ENCODE measurements at places on chromosomes 16 and 17. TPM values are rescaled to one million over a fixed set of nuclear protein-coding genes. Genes with fewer than 3 reads are reported as not detected.

The CAVIN1 gene
- total RNA-seq: 67.0 TPM

The CHD9NB gene
- total RNA-seq: 2.2 TPM

The RAMP2 gene
- 4.5 TPM for total RNA-seq

The BAIAP3 gene
- 2.0 TPM for total RNA-seq

The CALB2 gene
- total RNA-seq: 3.2 TPM

The RNF222 gene
- total RNA-seq: 10.8 TPM

The WNT9B gene
- not detected for total RNA-seq

The KRT38 gene
- total RNA-seq: not detected

The EPN3 gene
- total RNA-seq: 38.5 TPM

The IL17C gene
- total RNA-seq: not detected

The NHERF2 gene
- total RNA-seq: 21.6 TPM

Data from esophagus mucosa (tissue), 1 donor.